ENCODE measurements at places on chromosomes 5 and 9.
A peak's percentile ranks its signal among the peaks of the same experiment; 100 is the strongest.

GRCh38 chr9:117265253-117265652 is 149.6 kb downstream of the ASTN2 start:
- DNase-seq, result no peak

GRCh38 chr5:53431665-53432064 is 48.8 kb upstream of the FST start:
- peak; percentile 12 for DNase-seq

DNA sequence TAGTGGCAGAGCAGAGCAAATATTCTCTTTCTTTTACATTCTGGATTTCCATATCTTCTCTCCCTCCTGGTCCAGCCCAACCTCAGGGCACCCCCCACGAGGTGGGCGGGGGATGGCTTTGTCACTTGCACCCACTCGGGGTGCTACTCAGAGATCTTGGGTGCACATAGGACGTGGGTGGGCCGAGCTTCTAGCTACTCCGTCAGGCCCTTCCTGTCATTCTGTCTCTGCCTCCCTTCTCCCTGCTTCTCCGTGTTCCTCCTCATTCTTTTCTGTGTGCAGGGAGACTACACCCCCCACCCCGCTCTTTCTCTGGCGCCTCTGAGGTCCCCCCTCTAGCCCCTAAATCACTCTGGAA is 19.5 kb downstream of the PCDHGC5 start:
- DNase-seq, result no peak

GRCh38 chr9:90974016-90974415 is 172.4 kb downstream of the SYK start:
- no peak for DNase-seq

DNA sequence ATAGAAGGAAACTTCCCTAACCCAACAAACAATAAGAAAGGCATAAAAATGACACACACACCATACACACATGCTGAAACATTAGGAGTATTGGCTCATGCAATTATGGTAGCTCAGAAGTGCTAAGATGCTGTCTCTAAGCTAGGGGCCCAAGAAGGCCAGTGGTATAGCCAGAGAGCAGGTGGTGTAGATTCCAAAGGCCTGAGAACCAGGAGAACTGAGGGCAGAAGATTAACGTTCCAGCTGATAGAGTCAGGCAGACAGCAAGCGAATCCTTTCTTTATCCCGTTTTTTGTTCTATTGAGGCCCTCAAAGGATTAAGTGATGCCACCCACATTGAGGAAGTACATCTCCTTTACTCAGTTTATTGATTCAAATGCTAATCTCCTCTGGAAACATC is 262.9 kb downstream of the EPB41L4A start:
- DNase-seq, result no peak

DNA sequence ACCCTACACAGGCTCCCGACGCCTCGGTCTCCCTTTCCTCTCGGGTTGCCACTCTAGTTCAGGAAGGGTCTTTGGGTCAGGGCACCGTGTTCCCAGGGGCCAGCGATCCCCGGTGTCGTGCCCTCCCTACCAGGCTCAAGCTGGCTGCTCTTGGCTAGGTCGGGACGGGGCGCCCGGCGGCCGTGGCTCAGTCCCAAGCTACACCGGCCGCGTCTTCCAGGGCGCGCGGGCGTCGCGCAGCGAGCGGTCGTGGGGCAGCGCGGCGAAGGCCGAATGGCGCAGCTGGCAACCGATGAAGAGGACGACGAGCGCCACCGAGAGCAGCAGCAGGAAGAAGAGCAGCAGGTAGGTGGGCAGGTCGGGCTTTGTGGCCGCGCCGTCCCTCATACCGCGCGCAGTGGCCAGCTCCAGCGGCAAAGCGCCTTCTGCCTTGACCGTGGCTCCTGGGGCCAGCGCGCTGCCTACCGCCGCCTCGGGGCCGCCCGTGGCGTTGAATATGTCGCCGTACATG is 892 bp downstream of the SMIM32 start:
- DNase-seq, result peak; percentile 29

GRCh38 chr5:137564398-137564961 is 65.4 kb upstream of the SPOCK1 start:
- peak; percentile 31 for DNase-seq

- no peak for DNase-seq
These were observed 44.6 kb downstream of the AOPEP start for GRCh38 chr9:94771096-94771495.

DNA sequence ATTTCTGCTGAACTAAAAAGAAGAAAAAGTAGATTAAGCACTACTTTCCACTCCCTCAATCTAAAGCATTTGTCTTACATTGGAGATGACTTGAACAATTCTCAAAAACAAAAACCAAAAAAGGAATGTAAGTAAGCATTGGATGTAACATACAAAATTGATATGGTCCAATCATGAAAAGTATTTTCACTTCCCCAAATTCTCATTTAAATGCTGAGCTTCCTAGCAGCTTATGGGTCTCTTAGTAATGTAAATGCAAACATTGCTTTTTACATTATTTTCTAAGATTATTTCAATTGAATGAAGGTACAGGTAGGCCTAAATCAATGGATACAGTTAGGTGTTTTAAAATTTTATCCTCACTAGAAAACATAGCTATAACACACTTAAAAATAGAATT is 20.0 kb downstream of the ANKH start:
- no peak for DNase-seq

GRCh38 chr5:112978836-112979235 is 2.2 kb downstream of the DCP2 start:
- no peak for DNase-seq

DNA sequence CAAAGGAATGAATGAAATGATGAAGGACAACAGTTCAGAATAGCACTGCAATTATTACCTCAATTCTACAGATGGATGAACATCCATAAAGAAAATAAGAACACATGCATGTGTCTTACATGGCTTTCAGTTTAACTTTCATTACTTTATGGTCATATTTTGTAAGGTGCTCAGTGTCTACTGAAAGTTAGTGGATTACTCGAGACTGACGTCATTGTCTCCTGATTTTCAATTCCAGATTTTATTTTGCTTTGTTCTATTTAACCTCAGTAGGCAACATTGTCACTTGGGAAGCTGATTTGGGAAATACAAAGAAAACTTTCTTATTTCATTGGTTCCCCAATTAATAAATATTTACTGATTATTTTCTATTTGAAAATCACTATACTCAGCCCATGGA is 363.7 kb downstream of the CHSY3 start:
- no peak for DNase-seq

DNA sequence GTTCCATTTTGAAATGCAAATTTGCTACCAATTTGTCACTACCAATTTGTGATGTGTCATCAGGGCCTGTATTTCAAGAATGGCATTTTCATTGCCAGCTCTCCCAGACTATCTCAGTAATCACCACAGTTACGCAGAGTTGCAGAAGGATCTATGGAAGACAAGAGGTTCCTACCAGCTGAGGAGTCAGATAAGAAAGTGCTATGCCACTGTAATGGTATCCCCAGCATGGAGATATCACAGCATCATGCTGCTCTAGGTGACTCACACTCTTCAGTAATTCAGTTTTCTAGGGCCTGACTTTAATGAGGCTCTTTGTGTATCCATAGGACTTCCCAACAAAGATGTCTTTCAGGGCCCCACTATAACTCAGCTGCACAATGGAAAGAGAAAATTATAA is 490.3 kb downstream of the ARHGEF28 start:
- DNase-seq, result no peak

DNA sequence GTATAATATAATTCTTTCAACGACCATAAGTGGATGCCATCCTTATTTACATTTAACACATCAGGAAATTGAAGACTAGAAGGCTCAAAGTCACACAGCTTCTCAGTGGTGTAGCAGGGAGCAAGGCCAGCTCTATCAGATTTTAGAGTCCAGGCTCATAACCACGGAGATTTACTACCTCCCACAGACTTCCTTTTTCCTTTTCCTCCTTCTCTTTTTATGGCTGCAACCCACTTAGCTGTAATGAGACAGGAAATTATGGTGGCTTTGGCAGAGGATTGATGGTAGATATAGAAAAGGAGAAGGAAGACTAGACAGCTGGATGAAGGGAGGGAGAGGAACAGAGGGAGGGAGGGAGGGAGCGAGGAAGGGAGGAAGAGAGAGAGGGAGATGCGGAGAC is 47.4 kb downstream of the SPEF2 start:
- DNase-seq, result no peak

GRCh38 chr5:152477536-152477935 is 72.5 kb upstream of the NMUR2 start:
- DNase-seq, result no peak

- no peak for DNase-seq
These were observed 152.5 kb downstream of the INSYN2B start for GRCh38 chr5:169827769-169828168.

- DNase-seq, result no peak
These were observed 70.0 kb upstream of the ZBTB43 start for GRCh38 chr9:126734877-126735276.

- DNase-seq, result no peak
These were observed 156.3 kb downstream of the ELAVL2 start for GRCh38 chr9:23669776-23670175.

- DNase-seq, result peak; percentile 52
These were observed 424.0 kb upstream of the RGMB start for GRCh38 chr5:98349251-98349989.
